T1000 (cell line): ENCODE measurements at places on chromosomes 12 and 14.

- DNase-seq: no peak
Observed at GRCh38 chr14:25381498-25381897, 331.6 kb upstream of the STXBP6 start.

DNA sequence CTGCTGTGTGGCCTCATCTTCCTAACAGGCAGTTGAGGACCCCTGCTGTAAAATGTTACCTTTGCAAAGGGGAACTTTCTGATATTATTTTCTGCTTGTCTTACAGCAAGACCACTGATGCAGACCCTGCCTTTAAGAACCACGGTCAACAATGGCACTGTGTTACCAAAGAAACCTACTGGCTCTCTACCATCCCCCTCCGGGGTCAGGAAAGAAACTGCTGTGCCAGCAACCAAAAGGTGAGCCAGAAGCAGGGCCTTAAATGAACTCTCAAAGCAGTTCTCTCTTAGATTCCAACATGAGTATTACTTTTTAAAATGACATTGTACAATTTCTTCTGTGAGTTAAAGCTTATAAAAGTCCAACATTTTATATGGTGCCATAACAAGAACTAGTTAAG, 72.2 kb downstream of the EML1 start:
- DNase-seq: no peak

- no peak for DNase-seq
Observed at GRCh38 chr12:14408208-14408607, 42.7 kb downstream of the ATF7IP start.

DNA sequence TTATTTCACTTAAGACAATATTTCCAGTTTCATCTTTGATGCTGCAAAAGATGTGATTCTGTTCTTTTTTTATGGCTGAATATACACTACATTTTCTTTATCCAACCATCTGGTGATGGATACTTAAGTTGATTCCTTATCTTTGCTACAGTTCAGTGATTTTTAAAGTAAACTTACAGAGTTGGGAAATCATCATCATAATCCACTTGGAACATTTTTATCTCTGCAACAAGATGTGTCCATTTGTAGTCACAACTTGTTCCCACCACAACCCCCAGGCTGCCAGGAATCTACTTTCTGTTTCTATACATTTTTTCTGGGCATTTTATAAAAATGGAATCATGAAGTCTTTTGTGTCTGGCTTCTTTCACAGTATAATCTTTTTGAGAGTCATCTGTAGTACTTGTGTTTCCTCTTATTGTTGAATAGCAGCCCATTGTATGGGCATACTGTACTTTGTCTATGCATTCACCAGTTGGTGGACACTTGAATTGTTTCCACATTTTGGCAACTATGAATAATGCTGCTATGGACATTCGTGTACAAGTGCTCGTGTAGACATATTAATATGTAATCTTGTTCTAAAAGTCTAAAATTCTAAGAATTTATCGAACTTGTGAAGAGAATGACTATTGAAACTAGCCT, 212.5 kb upstream of the DDHD1 start:
- no peak for DNase-seq

DNA sequence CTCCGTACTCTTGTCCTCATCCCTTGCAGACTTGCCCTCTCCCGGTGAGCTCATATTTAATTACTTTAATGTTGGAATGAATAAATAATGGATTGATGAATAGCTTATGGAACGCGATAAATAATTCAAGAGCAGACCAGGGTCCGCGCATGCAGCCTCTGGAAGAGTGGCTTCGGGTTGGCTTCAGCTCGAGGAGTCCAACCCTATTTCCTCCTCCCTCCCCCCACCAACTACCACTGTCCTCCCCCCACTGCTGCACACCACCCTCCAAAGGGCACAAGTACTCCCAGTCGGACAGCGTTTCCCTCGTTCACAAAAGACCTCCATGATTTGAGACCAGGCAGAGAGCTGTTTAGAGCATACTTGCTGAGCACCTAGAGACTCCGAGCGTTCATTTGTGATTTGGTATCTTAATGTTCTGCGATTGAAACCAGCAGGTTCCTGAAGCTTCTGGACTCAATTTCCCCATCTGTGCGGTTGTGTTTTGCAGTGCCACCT, 647 bp upstream of the SIX1 start:
- no peak for DNase-seq

DNA sequence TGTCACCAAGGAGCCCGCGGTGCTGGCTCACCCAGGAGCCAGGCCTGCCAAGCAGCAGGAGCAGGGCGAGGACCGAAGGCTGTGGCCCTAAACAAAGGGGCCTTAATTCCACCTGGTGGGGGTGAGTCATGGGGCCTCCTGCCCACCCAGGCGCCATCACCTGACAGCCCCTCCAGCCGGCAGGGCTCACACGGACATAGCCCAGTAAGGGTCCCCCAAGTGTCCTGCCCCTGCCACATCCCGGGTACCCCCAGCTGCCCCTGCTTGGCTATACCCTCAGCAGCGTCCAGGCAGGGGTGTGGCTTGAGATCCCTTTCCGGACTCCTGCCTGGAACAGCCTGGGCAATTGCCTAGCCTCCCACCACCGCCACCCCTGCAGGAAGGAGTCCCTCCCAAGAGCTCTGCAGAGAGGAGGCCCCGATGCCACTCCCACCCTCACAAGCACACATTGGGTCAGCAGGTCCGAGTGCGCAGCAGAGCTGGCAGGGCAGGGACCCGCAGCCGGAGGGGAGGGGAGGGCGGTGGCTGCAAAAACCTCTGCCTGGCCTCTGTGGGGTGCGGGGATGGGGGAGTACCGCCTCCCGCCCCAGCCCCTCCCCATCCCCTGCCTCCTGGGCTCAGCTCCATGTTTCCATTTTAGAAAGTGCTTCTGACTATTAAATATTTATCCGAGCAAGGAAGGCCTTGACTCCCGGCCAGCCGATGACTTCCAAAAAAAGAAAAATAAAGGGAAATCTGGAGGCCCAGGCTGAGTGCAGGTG, 4.6 kb downstream of the AHNAK2 start:
- peak; percentile 78 for DNase-seq

DNA sequence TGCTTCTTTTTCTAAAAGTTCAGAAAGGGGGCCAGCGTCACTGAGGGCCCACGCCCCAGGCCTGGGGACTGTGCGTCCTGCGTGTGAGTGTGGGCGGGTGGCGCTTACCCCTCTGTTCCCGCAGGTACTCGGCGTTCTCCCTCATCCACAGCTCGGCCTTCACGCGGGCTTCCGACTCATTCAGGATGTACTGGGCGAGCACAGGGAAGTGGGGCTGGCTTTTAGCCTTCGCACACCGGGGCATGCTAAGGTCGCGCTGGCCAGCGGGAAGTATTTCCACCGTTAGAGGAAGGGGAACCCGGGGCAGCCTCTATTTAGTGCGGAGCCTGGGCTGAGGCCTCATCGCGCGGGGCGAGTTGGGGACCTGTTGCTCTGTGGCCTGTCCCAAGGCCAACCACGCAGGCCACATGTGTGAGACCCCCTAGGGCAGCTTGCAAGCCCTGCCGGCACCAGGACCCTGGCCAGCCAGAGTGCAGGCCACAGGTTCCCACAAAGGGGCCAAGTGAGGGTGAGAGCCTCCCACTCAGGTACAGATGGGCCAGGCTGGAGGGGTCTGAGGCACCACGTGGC, 29.2 kb upstream of the BTBD6 start:
- DNase-seq: no peak

- DNase-seq: no peak
Observed at GRCh38 chr14:65594153-65594881, 181.8 kb downstream of the FUT8 start.

DNA sequence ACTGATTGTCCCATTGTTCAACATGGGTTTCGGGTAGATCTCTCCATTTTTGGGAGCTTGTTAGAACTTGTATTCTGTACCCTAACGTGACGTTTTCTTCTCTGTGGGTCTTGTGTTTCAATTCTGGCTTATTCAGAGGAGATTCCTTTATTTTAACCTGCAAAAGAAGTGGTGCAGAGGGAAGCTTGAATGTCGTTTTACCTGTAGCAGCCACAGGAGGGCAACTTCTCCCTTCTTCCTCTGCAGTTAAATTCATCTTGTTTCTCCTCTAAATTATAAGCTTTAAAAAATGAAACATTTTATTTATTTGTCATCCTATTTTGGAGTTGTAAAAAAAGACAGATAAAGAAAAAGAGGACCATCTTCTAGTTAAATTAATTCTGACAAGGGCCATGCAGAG, 13.7 kb upstream of the CLEC4D start:
- DNase-seq: no peak
